ENCODE measurements at places on chromosomes 12 and 14. TPM values are rescaled to one million over a fixed set of nuclear protein-coding genes. Genes with fewer than 3 reads are reported as not detected.

Gene KCNJ8
- 4.4 TPM for total RNA-seq

Gene RNF212B
- total RNA-seq, result not detected

Gene MEG3
- total RNA-seq, result 389 TPM

Gene MMAB
- total RNA-seq, result 18.8 TPM

Gene LTB4R
- 1.6 TPM for total RNA-seq

Gene SMCO3
- not detected for total RNA-seq

Gene SCNN1A
- not detected for total RNA-seq

Data from parietal lobe (tissue), 2 donors.